H7 (cell line): ENCODE measurements at places on chromosomes 6 and 20. TPM values are rescaled to one million over a fixed set of nuclear protein-coding genes. Genes with fewer than 3 reads are reported as not detected.

VSX1 gene
- not detected in 2 replicates for total RNA-seq

GUCA1A gene
- total RNA-seq: 13.2 and 20.8 TPM in 2 replicates

EPPIN gene
- total RNA-seq: 0.03 TPM in 1 of 2 replicates, not detected in the other

TREM2 gene
- not detected in 2 replicates for total RNA-seq

SLC4A11 gene
- 3.1 and 4.9 TPM in 2 replicates for total RNA-seq

TPD52L1 gene
- total RNA-seq: 7.3 and 15.6 TPM in 2 replicates

TRIM15 gene
- 0.55 TPM in 1 of 2 replicates, not detected in the other for total RNA-seq

SLC23A2 gene
- 5.9 TPM in 2 replicates for total RNA-seq

LZTS3 gene
- total RNA-seq: 10.2 and 11.0 TPM in 2 replicates

NRSN1 gene
- total RNA-seq: not detected in 2 replicates

CTCFL gene
- 8.2 and 14.2 TPM in 2 replicates for total RNA-seq

UBD gene
- total RNA-seq: not detected in 2 replicates

SLC12A5 gene
- 1.3 and 4.3 TPM in 2 replicates for total RNA-seq

NKX2-2 gene
- 0.45 TPM in 1 of 2 replicates, not detected in the other for total RNA-seq

TUBB2B gene
- total RNA-seq: 1,817 and 1,848 TPM in 2 replicates

KCNG1 gene
- total RNA-seq: 116 and 174 TPM in 2 replicates

SYNGAP1 gene
- 8.3 and 13.4 TPM in 2 replicates for total RNA-seq

KCNK17 gene
- total RNA-seq: 1.1 and 1.4 TPM in 2 replicates

HTR1E gene
- total RNA-seq: 0.52 TPM in 1 of 2 replicates, not detected in the other

C20orf202 gene
- 0.26 TPM in 1 of 2 replicates, not detected in the other for total RNA-seq
